Cerebellar cortex (tissue), 1 donor: ENCODE measurements at places on chromosomes 4 and X.

GRCh38 chrX:100649550-100650356 is 5.8 kb downstream of the SRPX2 start:
- peak; percentile 36 for DNase-seq

GRCh38 chr4:141220271-141220670 is 424 bp upstream of the ZNF330 start:
- DNase-seq, result no peak

DNA sequence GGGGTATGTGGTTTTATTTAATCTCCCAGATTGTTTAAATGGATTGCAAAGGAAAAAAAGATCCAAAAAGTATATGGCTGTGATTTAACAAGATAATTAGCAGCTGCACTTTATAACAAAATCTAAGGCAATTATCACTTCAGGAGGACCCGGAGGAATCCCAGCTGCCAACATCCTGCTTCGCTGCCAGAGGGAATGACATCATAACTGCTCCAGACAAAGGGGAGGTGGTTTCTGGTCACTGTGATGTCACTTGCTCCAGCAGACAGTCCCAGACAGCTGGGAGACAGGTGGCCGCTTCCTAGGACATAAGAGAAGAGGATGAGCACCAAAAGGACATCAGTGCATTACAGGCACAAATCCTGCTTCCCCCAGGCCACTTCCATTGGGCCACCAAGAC is 371.0 kb downstream of the BCOR start:
- DNase-seq, result no peak

GRCh38 chr4:22986262-22986661 is 293.5 kb downstream of the GBA3 start:
- DNase-seq, result no peak

DNA sequence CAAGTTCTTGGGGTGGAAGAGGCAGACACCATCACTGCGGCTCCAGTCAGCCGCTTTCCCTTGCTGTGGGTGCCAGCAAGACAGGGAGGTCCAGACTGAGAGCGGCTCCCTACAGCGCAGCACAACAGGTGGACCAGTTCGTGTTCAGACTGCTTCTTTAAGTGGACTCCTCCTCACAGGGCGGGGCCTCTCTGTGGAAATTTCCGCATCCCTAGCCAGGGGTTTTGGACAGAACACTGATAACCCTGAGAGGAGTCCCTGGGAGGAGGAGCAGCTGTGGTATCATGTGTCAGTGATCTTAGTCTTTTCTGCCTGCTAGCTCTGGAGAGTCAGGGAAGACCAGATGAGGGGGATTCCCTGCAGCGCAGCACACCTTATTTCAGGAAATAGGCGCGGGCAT is 48.5 kb downstream of the MAGEC2 start:
- DNase-seq, result no peak

GRCh38 chrX:65668377-65669310 is 1.2 kb downstream of the MSN start:
- peak; percentile 36 for DNase-seq

- no peak for DNase-seq
Measured at GRCh38 chr4:6322761-6323566, 53.3 kb downstream of the WFS1 start.
